ENCODE measurements at places on chromosomes 16 and 17.
A peak's percentile ranks its signal among the peaks of the same experiment; 100 is the strongest.

DNA sequence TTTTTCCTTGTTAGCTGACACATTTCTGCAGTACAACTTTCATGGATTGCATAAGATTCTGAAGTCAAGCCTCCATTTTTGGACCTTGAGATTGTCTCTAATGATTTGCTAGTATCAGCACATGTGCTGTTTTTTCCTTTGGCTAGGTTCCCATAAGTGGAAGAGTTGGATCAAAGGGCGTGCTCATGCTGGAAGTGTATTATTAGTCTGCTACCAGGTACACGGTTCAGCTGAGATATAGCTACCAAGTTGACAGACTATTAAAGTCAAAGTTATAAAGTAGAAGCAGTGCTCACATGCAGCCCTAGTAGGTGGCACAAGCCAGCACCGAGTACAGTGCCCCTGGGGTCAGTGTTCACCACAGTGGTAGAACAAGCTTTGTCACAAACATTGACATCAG, 3.2 kb downstream of the FAHD1 start:
- no peak for DNase-seq

DNA sequence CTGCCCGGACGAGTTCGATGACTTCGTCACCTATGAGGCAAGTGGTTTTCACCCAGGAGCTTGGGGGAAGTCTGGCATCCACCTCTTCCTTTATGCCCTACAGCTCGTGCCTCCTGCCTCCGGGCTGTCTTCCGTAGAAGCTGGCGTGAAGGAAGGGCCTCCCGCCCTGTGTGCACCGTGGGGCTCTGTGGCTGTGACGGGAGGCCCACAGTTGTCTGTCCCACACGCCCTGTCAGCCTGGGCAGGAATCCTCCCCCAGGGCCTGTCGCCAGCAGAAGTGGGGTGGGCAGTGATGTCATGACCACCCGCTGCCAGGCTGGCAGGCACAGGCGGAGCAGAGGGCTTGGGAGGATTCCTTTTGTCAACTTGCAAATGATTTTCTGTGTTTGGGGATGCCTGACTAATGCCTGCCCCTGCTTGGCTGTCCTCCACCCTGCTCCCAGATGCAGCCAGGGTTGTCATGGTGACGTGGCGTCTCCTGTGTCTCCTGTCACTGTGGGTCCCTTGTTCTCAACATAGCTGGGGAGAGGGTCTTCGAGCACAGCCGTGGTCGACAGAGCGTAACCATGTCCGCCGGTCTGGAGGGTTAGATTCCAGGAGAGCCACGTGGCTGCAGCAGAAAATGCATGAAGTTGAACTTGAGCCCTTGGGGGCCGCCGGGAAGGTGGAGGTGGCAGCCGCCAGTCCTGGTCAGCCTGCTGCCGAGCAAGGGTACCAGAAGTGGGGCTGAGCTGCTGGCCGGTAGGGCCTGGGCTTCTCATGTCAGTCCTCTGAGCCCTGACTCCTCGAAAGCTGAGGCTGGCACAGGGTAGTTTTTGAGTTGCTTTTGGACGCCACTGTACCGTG, 46.1 kb downstream of the RAB11FIP3 start:
- no peak for DNase-seq

DNA sequence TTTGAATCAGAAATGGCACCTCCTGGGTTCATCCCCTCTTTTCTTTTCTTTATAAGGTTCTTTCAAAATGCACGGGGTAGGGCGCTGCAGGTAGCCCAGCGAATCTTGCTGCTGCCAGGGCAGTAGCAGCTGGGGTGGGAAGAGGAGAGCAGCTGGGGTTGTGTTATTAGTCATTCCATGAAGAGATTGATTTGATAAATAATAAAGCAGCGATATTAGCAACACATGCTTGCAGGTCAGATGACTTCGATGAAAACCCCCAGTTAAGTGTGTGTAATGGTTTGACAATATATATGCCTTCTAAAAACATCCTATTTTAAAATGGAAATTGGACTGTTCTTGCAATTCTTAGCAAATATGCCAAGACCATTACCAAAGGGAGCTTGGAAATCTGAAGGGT, 200.7 kb downstream of the CCDC182 start:
- DNase-seq: no peak

DNA sequence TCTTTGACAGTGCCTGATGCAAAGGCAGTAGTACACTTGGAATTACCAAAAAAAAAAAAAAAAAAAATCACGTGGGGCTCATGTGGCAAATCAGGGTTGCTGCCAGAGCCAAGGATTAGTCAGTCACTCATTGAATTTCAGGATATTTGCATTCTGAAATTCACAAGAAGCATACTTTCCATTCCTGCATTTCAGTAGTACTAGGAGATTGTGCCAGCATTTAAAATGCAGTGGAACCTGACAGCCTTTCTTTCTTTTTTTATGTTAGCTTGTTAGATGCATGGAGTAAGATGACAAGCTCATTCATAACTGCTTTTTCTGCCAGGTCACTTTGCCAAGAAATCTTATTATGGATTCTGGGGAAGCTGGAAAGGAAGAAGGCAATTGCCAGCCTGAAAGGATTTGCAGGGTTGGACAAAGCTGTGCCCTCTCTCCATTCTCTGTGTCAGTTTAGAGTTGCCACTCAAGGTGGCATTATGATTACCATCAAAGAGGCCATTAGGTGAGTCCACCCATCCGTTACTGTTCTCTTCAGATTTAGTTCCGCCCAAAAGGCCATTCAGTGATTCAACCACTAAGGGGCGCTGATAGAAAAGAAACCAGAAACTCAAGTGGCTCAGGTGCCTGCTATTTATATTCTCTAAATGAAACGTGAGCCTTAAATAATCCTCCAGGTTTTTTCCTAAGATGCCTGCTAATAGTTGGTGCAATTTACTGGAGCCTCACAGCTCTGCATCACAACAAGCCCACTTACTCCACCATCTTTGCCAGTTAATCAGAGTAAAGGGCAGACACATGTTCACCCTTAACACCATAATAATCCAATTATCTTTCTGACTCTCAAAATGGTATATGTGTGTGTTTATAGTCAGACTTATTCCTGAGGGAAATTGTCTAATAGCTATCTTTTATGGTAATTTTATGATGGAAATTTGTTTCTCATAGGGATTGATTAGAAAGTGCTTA, 59.0 kb downstream of the TANGO6 start:
- peak; percentile 72 for DNase-seq

DNA sequence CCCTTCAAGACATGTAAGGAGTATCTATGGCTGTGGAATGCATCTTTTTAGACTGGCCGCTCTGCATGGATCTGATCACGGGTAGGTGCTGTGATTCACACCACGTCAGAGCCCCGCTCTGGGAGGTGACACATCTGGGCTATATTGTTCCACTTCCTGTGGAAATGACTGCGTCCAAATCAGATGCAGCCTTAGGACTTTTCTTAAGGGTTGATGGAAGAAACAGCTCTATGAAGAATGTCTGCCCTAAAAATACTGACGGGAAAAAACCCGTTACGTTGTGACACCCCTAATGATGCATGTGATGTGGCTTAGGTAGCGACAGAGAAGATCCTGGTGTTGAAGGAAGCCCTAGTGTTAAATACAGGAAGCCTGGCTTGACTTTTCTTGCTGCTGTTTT, 12.2 kb downstream of the BANP start:
- DNase-seq: no peak

GRCh38 chr16:60905811-60906210, 1130.4 kb downstream of the CDH8 start:
- DNase-seq: no peak

GRCh38 chr17:69820876-69821473, 254.1 kb upstream of the KCNJ16 start:
- no peak for DNase-seq

- DNase-seq: peak; percentile 81
Observed at GRCh38 chr16:15874745-15875314, 13.6 kb downstream of the CEP20 start.

DNA sequence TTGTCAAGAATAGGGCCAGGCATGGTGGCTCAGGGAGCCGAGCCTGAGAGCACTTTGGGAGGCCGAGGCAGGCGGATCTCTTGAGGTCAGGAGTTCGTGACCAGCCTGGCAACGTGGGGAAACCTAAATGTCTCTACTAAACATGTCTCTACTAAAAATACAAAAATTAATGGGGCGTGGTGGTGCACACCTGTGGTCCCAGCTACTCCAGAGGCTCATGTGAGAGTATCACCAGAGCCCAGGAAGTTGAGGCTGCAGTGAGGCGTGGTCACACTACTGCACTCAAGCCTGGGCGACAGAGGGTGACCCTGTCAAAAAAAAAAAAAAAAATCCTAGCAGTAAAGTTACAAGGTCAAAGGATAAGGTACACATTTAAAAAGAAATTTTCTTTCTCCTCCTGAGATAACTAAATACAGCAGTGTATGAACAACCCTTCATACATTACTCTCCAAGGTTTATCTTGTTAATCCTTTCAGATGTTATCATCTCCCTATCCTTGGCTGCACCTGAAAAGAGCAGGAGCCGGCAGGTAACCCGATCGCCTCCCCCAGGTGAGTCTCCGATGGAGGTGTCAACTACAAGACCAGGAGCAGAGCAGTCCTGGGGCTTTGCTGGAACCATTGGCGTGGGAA, 122.3 kb downstream of the GOSR1 start:
- DNase-seq: no peak

DNA sequence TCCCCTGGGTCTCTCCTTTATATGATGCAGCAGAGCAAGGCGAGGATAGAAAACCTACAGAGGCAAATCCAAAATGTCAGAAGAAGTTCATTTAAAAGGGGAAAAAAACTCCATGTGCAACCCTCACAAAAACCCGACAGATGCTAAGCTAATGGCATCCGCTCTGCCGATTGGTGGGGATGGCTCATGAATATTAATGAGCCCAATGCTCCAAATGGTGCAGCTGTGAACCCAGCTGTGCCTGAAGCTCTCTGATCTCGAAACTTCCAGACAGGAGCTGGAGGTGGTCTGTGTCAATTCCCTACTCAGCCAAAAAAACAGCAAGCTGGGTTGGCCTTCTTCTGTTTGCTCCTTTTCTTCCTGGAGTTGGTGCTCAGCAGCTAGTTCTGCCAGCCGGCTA, 15.5 kb downstream of the SNX11 start:
- DNase-seq: no peak

DNA sequence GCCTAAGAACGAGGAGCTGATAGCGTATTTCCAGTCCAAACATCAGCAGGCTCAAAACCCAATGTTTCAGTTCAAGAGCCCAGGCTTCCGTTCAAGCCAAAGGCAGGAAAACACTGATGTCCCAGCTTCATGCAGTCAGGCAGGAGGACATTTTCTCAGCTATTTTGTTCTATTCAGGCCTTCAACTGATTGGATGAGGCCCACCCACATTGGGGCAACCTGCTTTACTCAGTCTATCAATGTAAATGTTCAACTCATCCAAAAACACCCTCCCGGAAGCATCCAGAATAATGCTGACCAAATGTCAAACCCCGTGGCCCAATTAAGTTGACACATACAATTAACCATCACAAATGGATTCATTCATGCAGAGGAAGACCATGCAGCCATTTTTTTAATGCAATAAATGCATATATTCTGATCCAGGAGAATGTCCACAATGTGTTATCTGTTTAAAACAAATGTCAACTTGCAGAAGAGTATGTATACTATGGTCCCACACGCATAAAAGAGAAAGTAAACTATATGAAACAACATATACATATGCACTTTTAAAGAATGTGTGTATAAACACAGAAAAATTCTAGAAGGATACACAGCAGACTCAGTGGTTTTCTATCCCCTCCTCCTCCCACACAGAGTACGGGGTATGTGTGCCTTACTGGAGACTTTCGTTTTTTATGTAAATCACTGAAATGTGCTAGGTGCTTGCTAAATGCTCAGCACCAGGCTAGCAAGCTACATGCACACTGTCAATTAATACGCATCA, 28.8 kb upstream of the DYNLRB2 start:
- DNase-seq: no peak

DNA sequence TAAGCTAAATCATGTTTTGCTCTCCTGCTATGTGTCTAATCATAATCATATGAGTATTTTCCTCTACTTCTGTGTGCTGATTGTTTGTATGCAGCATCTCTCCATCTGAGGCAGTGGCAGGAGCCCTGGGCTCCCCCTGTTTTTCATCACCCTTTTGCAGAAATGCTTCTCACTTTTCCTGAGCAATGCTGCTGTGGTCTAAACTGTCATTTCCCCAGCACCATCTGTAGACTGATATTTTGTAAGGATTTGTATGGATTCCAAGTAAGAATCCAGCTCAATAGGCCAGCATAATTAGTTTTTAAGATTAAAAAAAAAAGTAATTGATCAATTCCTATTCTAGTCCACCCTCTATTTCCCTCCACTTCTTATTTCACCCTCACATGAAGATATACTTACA, 257.0 kb upstream of the CPHXL start:
- no peak for DNase-seq

- peak; percentile 60 for DNase-seq
Observed at GRCh38 chr17:4074831-4075495, 67.9 kb downstream of the ZZEF1 start.

DNA sequence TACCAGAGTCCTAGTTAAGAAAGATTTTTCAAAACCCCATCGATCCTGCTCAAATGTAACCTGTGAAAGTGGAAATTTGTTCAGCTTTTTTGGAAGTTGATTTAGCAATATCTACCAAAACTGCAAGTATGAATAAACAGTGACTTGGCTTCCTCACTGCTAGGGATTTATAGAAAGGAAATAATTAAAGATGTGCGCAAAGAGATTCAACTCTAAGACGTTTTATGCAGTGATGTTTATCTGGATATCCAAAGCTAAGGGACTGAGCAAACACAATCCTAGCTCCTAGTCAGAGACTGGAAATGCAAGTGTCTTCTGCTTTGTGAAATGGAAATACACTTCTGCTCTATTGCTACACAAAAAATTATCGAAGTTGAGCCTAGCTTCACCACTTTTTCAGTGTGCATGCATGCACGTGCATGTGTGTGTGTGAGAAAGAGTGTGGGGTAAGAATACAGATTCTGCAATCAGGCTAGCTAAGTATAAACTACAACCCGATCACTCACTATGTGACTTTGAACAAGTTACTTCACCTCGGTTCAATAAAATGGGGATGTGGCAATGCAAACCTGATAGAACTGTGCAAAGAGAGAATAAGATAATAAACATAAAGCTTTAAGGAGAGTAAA, 52.1 kb upstream of the FOXF1 start:
- DNase-seq: no peak

- no peak for DNase-seq
Observed at GRCh38 chr17:45366049-45366448, 49.2 kb upstream of the MAP3K14 start.

- no peak for DNase-seq
Observed at GRCh38 chr17:40378966-40379365, 14.4 kb upstream of the GJD3 start.

GRCh38 chr17:37610971-37611370, 1.8 kb upstream of the SYNRG start:
- DNase-seq: peak; percentile 69

- no peak for DNase-seq
Observed at GRCh38 chr16:50602531-50603205, 54.5 kb downstream of the NKD1 start.

GRCh38 chr17:28744972-28745785, 1.4 kb downstream of the TRAF4 start:
- peak; percentile 69 for DNase-seq

- no peak for DNase-seq
Observed at GRCh38 chr16:84283314-84284153, 11.1 kb upstream of the WFDC1 start.

- no peak for DNase-seq
Observed at GRCh38 chr16:55663765-55664677, 8.2 kb downstream of the SLC6A2 start.

- DNase-seq: no peak
Observed at GRCh38 chr16:27381974-27382855, 19.8 kb upstream of the IL21R start.

Data from SK-MEL-5 (cell line).